ENCODE measurements at places on chromosomes 3 and 15.

DNA sequence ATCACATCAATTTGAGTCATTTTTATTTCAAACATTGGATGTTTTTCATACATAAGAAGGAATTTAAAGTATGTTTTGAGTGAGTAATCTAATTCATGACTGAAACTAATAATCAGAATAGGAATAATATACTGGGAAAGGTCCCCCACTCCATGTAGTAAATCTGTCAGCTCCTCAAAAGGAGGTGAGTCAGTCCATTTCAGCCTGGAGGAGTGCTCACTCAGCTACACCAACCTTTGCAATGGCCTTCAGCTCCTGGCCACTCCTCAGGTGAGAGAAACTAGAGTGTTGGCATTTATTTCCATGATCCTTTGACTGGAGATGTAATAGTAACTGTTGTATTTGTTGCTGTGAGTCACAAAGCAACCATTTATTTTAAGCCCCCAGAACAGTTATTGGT, 744.9 kb upstream of the ARRDC4 start:
- DNase-seq, result no peak

DNA sequence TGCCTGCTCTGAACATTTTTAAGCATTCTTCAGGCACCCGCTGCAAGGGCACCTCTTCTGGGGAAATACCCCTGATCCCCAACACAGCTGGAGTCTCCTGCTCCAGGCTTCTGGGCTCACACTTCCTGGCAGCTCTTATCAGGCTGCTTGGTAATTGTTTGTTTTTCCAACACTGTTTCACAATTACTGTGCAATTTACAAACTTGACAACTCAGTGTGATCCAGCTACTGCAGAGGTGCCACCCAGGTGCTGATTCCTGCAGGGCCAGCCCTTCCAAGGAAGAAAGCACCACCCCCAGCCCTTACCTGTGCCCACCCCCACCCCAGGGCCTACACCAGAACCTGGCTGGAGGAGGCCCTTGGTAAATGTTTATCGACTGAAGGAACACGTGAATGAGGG, 66.5 kb downstream of the MAGEF1 start:
- DNase-seq, result no peak

DNA sequence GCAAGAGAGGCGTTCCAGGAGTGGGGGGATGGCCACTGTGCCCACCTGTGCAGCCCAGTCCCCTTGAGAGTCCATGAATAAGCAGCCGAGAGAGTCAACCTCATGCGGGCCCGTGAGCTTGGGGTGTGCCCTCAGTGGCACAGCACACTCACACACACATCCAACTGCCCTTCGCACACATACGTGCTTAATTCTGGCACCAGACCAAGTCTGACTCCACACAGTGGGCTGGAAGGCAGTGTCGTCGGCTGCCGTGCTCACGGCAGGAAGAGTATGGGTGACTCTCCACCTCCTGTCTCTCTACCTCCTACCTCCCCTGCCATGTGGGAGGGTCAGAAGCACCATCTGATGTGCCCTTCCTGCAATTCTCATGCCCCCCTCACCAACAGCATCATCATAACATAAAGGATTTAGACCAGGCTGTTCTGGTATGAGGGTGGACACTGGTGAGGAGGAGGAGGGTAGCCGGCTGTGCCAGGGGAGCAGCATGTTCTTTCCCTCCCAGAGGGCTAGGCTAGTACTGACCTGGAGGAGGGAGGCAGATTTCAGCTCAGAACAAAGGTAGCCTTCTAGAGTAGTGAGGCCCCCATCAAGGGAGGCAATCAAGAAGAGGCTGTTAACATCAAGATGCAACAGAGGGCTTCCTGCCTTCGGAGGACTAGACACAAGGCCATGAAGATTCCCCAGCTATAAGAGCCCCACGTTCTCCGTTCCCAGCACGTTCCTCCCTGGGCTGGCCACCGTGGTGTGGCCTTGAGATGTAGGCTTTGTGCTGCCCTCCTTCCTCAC, 5.3 kb upstream of the STRA6 start:
- DNase-seq, result no peak

DNA sequence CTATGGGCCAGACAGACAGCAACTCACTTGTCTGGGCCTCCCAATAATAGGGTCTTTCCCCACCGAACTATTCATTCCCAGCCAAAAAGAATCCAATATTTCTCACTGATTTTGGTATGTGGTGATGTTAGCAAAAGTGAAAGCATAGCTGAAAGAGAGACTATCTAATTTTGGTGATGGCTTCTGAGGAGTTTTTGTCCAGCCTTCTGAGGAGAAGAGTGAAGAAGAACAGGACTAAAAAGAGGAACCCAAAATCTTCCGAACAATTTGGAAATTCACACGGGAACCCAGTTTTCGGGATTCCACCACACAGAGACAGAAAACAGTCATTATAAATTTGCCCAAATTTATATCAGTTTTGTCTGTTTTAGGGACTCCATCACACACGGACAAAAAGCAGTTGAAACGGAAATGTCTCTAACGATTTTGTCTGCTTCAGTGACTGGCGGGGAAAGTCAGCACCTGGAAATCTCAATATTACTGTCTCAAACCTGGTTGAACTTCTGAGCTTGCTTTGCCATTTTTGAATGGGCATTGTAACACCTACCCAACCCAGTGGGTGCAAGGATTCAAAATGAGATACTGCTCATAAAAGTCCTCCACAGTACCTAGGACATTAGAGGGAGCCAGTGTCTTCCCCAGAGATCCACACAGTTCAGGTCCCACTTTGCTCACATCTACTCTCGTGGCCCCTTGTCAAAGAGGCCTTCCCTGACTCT, 9.1 kb downstream of the CD80 start:
- DNase-seq, result no peak

Measured in hippocampal formation (tissue), 2 donors.